ENCODE measurements at places on chromosomes 4 and X.
A peak's percentile ranks its signal among the peaks of the same experiment; 100 is the strongest.

DNA sequence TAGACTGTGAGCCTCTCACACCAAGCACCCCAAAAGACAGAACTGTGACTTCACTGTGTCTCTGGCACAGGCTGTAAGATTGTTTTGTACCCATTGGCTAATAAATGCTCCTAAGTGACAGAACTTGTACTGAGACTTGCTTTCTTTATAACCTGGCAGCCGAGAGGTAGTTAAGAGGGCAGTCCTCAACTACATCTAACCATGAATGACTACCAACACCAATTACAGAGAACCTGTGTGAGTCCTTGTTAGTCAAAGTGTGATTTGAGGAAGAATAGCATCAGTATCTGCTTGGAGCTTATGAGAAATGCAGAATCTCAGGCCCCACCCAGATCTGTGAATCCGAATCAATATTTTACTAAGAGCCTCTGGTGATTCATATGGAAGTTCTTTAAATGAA is 154.0 kb upstream of the FTHL17 start:
- no peak for DNase-seq

GRCh38 chr4:6327220-6327917 is 57.7 kb downstream of the WFS1 start:
- DNase-seq: peak; percentile 60

DNA sequence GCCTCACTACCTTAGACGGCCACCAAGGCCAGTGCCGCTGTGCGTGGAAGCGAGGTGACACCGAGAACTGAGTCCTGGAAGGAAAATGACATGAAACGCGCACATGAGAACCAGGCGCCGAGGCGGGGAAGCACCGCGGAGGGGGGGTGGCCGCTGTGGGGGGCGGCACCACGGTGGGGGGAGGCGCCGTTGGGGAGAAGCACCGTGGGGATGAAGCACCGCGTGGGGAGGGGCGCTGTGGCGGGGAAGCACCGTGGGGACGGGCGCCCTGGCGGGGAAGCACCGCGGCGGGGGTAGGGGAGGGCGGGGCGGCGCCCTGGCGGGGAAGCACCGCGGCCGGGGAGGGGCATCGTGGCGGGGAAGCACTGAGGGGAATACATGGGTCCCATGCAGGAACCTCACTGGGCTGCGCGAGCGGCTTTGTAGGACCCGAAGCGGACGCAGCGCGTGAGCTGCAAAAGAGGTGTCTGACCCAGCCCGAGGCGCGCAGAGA is 28.0 kb downstream of the PPP2R3B start:
- DNase-seq: no peak

- DNase-seq: no peak
These were observed 741.8 kb upstream of the INTU start for GRCh38 chr4:126890994-126891393.

DNA sequence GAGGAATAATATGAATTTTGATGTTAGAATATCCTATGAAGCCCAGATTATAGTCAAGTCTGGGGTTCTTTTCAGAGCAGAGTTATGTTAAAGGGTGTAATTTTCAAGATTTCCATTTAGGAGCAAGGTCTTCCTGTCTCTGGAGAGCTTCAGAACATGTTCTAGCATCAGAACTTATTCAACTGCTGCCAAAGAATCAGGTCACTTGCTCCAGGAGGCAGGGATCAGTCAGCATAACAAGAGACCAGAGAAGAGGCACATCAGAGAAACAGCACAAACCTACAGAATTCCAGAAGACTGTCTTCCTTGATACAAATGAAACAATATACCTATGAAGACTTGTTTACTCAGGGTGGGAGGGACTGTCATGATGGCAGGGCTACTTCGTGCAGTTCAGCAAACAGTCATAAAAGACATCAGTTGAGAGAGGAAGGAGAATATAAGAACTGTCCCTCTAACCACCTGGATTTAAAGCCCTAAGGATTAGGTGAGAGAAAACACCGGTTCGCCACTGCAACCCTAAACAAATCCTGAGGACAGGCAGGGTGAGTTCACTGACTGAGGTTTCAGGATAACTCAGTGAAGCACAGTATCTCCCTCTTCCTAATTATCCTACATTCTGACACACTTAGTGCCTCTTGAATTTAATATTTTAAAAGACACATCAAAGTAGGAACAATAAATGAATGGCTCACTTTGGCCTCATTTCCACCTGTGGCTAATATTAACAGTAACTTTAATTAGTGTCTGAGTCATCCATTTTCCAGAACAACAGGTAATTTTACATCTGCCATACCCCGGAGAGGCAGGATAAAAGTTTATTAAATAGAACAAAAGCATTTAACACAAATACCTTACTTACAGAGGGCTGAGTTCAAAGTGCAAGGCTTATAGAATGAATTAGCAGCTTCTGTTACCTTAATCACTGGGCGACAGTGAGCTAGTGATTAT is 93.0 kb downstream of the HDAC8 start:
- DNase-seq: peak; percentile 18

DNA sequence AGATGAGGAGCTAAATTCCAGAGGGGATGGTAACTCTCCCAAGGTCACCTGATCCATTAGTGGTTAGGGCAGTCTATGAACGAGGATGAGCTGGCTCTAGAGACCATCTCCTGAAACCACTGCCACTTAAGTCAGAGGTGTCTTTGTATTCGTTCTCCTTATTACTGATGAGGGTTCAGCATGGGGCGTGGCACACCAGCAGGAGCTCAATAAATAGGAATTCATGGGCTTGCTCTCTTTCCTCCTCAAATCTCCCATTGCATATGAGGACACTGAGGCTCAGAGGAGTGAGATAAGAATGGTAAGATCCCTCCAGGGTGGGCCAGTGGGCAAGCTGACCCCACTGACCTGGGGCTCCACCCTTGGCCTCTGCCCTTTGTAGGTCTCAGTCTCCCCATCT is 1.7 kb upstream of the GATA1 start:
- no peak for DNase-seq

DNA sequence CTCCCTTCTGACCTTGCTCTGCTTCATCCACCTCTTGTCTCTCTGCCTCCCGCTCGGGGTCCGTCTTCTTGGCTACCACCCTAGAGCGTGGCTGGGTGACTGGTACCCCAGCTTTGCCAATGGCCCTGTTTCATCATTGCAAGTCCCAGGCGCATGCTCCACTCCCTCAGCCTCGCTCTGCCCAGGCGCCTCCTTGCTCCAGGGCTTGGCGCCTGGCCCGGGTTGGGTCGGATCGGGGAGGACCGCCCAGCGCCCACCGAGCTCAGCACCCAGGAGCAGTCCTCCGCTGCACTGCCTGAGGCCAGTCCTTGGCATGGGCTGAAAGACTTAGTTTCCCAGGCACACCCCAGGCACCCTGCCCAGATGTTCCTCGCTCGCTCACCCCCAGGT is 577 bp downstream of the BGN start:
- no peak for DNase-seq

GRCh38 chrX:1537031-1537715 is at the start of gene P2RY8:
Gene P2RY8 (minus strand): TSS chrX:1537185. CDS start chrX:1466558, 70,627 bp downstream.
- DNase-seq: peak; percentile 84

DNA sequence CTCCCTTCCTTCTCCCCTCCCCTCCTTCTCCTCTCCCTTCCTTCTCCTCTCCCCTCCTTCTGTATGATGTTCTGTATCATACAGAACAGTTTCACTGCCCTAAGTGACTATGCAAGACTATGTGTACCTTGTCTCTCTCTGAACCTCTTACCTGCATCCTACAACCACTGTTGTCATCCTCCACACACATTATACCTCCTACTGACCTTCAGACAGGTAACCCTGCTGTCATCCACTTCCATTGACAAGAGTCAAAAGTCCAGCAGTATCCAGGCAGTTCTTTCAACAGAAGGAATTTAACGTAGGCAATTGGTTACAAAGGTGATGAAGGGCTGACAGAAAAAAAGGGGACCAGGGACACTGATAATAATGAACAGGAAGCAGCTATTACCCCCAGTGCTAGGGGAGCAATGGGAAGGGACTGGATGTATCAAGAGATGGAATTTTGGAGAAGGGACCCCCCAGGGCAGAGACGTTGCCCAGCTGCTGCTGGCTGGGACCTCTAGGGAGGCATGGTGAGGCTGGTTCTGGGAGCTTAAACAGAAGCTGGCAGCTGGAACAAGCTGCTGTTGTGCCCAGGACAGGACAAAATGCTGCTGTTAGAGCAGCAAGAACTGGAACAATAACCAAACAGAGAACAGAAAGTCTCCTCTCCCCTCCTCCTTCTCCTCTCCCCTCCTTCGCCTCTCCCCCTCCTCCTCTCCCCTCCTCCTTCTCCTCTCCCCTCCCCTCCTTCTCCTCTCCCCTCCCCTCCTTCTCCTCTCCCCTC is 84.7 kb downstream of the DCTD start:
- DNase-seq: peak; percentile 20

DNA sequence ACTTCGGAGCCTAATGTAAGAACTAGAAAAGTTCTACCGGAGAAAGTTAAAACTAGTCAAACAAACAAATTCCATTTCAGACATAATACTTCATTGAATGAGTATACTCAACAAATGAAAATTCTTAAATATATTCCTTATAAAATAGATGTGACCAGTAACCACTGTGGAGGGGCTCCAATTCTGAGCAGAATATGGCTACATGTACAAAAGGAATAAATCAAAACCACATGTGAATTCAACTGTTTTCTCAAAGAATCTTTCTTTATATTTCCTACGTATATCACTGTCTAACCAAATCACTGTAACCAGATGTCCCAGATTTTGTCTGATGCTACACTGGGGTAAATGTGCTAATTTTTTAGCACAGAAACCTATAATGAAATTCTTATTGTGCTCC is 49.0 kb downstream of the HTN1 start:
- no peak for DNase-seq

- DNase-seq: no peak
These were observed 30.7 kb downstream of the MOSPD2 start for GRCh38 chrX:14903891-14904290.

DNA sequence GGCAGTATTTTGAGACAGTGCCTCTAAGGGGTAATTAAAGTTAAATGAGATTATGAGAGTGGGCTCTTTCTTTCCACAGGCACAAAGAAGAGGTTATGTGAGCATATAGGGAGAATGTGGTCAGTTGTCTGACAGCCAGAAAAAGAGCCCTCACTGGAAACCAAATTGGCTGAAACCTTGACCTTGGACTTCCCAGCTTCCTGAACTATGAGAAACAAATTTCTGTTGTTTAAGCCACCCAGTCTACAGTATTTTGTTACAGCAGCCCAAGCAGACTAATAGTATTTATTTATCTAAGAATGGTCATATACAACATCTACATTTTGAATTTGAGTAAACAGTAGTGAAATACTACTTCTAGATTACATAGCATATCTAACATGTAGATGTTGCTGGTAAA is 473.8 kb downstream of the IL15 start:
- DNase-seq: no peak

GRCh38 chrX:36434522-36434921 is 515.0 kb downstream of the CFAP47 start:
- no peak for DNase-seq

- DNase-seq: no peak
These were observed 33.6 kb downstream of the LNX1 start for GRCh38 chr4:53557669-53558064.

DNA sequence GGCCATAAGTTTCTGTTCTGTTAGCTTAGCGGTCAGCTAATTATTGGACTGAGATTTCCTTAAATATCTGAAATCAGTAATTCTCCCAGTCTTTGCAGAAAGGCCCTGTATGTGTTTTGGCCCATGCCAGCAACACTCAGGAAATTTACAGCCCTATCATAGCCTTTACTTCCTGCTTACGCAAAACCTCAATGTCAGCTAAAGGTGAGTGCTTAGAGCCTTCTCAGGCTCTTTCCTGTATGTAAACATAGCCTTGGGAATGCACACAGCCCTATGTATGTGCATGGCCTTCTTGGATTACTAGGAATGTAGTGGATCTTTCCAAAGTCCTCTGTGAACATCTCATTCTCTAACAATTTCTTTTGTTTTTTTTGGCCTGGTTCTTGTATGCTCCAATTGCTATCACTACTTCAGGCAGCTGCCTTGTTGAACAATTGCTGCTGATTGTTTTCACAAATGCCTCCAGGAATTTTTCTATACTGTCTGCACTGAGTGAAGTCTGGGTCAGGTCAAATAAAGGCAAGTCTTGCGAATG is 200.0 kb downstream of the PPP1R2C start:
- no peak for DNase-seq

DNA sequence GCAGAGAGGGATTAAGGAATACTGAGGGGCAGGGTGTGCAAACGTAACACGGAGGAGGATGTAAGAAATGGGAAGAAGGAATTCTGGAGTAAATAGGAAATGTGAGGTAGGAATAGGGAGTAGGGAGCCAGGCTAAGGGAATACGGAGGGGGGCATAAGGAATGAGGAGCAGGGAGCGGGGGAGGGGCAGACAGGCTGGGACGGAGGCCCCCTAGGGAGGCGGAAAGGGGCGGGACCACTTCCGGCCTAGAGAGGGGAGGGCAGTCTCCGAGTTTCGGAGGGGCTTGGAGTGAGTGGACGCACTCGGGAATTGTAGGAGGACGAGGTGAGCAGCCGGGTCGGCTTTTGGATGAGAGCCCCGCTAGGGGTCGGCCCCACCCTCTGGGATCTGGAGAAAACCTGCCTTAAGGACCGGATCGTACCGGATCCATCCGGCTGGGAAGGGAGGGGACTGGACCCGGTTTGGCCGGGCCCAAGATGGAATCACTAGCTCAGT is 612 bp downstream of the MAGED2 start:
- peak; percentile 2 for DNase-seq

DNA sequence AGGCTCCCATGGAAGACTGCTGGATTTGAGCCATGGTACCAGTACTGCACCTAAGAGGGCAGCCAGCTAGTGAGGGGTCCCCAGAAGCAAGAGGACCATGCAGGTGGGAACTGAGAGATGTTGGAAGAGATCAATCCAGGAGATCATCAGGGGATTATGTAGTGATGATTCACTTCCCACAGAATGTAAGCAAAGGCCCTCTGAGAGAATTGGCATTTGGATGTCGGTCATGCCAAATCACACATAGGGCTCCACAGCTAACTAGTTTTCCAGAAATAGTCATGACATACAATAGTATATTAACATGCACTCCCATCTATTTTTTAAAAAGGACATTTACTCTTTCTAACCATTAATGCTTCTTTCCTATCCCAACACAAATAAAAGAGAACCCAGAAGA is 112.5 kb downstream of the RASGEF1B start:
- DNase-seq: no peak

GRCh38 chr4:71907071-71907470 is 123.2 kb upstream of the GC start:
- DNase-seq: no peak

- peak; percentile 64 for DNase-seq
These were observed at the start of gene MND1 for GRCh38 chr4:153344131-153345011. Gene MND1 (plus strand): TSS chr4:153344688. CDS start chr4:153344738, 50 bp downstream.

- DNase-seq: no peak
These were observed 119.3 kb downstream of the C4orf51 start for GRCh38 chr4:145799223-145799622.

DNA sequence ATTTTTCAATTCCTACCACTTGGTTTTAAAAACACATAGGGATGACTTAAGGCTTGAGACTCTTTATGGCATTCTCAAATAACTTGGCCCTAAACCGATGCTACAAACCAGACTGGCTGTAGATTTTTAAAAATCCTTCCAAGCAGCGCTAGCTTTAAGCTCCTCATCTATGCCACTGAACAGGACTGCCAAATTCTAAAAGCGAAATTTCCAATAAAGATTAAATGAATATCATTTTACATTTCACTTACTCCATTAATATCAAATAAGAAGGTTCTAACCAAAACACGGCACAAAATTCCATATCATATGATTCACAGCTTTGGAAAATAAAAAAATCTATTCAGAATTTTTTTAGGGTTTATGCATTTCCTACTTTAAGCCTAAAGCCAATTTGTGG is 134.2 kb downstream of the FANCB start:
- DNase-seq: no peak

Data from HepG2 (cell line).